ENCODE measurements at places on chromosomes 2 and 18.

DNA sequence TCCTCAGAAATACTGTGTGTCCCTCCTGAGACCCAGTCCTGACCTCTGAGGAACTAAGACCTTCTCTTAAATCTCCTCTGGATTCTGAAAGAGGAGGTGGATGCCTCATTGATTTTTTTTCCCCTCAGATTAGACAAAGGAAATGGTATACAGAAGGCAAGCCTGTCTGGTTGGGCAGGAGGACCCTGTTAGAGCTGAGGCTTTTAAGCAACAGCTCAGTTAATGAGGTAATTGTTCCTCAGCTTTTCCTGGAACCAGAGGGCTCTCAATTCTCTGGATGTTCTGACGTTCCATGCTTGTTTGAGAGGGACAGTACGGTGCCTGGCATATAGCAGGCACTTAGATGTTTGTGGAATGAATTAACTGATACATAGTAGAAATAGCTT is 61.7 kb upstream of the MCFD2 start:
- no peak for DNase-seq

- DNase-seq, result no peak
Observed at GRCh38 chr2:25366629-25367028, 24.9 kb upstream of the DNMT3A start.

DNA sequence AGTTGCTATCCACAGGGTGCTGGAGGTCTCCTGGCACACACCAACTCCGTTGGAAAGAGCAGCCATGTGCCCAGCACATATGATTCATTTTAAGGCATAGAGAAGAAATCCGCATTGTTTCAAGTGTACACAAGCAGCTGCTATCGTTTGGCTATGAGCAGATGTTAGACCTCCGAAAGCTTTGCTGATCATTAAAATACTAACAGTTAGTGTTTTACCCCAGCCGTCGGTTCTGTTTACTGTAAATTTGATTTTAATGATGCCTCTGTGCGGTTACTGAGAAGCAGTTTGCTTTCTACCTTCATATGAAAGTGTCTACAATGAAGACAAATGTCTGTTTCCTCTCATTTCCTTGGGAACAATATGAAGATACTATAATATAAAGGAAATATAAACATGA is 154.9 kb downstream of the PTGR3 start:
- no peak for DNase-seq

GRCh38 chr2:129781749-129782632 is 197.5 kb upstream of the RAB6C start:
- no peak for DNase-seq

DNA sequence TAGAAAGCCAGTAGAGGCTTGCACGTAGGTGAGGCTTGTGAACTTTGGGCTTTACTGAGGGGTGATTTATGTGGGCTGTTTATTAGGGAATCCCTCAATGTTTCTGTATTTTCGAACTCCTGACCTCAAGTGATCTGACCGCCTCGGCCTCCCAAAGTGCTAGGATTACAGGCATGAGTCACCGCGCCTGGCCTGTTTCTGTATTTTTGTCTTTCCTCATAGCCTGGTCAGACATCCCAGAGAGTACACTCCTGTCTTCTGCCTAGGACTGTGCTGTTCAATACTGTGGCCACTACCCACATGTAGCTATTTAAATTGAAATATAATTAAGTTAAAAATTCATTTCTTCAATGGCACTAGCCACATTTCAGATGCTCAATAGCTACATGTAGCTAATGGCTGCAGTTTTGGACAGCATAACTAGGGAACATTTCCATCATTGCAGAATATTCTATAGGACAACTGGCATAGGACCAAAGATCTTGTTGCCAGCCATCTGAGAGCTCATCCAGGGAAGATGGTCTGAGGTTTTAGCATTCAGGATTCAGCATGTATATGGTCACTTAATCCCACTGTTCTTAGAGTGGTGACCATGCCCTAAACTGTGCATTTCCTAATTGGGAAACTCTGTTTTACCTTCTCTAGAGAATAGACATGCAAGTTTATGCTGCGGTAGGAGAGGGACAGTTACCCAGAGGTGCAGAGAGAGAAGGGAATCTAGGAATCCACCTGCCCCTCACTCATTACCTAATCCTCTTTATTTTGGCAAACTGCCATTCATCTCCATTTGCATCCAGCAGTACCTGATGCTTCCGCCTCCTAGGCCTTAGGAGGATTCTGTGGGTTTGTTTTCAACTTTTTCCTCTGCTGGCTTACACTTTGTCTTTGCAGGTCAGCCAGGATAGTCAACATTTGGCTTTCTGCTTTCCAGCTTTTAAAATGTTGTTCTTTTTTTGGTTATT is 64.4 kb downstream of the LCLAT1 start:
- no peak for DNase-seq

- no peak for DNase-seq
Observed at GRCh38 chr2:152555048-152555447, 162.2 kb downstream of the PRPF40A start.

- no peak for DNase-seq
Observed at GRCh38 chr2:20573620-20574422, 77.1 kb downstream of the HS1BP3 start.

GRCh38 chr2:30029804-30030203 is 108.4 kb upstream of the ALK start:
- DNase-seq, result no peak

DNA sequence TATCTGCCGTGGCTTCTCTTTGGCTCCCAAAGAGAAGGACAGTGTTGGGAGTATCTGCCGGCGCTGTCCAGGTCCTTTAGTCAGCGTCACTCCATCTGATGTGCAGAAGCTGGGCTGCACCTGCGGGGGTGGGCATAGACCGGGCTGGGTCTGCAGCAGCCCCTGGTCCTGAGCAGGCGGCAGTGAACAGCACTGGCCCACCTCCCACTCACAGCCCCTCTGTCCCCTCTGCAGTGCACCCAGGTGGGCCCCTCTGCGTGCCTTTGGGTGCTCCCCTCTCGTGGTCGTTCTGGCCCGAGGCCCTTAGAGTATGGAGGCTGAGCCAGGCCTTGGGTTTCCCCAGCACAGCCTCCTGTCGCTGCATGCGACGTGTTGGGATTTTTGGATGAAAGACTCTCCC is 95.7 kb downstream of the USP40 start:
- no peak for DNase-seq

DNA sequence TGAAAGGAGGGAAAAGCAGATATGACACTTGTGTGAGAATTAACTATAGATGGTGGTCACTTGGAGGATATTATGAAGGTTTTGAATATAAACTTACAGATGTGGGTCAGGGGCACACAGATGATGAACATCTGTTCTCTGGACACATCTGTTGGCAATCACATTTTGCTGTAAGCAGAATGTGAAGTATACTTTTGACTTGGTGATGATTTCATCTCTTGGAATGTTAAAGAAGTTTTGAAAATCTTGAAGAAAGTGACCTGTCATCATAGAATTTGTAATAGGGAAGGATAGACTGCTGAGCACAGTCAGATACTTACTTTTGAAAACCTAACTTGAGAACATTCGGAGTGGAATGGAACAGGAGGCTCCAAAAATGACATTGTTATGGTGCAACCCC is 40.2 kb downstream of the PIKFYVE start:
- no peak for DNase-seq

- no peak for DNase-seq
Observed at GRCh38 chr2:131659168-131659572, 131.5 kb downstream of the CCDC74A start.

GRCh38 chr2:33412920-33413319 is 63.5 kb upstream of the RASGRP3 start:
- DNase-seq, result no peak

DNA sequence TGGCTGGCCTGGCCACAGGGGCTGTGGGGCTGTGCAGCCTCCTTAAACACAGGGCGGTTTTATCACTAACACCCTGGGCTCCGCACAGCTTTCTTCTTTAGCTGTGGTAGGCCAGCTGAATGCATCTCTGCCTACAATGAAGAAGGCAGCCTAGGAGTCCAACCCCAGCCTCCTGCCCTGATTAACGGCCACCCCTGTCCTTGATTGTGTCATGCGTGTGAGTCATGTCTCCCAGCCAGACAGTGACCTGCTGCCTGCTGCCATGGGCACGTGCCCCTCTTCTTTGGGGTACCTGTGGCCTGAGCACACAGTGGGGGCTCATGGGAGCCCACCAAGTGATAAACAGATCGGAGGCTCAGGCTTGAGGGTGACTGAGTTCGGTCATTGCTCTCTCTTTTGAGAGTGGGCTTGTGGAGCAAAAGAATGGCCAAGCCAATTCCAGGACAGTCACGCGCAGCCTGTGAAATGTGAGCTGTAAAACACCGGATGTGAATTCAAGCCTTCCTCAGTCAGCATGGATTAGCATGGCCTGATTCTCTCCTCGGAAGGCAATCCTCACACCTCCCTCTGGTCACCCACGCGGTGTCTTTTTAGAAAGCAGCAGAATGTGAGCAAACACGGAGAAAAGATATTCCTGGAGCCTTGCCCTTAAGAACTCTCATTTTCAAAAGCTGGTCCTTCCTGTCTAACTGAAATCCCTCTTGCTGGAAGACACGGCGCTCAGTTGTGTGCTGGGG is 144.1 kb downstream of the CELF4 start:
- DNase-seq, result no peak

GRCh38 chr2:119749477-119750012 is 10.2 kb upstream of the PTPN4 start:
- no peak for DNase-seq

DNA sequence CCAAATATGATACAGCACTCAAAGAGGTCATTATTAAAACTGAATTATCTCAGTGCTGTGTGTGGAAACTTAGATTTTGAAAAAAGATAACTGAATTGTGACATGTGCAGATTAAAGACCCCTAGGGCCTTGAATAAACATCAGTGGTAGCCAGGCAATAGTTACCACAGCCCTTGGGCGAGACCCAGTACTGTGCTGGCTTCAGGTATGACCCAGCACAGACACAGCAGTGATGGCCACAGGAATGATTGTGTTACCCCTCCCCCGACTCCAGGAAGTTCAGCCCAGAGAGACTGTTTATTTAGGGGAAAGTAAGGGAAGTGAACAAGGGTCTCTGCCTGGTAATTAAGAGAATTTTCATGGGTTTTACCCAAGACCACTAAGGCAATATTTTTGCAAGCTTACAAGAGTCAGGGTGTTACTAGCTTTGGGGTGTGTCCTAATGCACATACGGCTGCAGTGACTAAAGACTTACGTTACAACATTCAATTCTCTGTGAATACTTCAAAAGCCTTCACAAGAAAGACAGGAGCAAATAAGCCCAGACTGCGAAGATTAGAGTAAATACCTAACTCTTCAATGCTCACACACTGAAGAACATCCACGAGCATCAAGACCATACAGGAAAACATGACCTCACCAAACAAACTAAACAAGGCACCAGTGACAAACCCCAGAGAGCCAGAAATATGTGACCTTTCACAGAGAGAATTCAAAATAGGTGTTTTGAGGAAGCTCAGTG is 28.2 kb upstream of the ITGAV start:
- DNase-seq, result no peak

DNA sequence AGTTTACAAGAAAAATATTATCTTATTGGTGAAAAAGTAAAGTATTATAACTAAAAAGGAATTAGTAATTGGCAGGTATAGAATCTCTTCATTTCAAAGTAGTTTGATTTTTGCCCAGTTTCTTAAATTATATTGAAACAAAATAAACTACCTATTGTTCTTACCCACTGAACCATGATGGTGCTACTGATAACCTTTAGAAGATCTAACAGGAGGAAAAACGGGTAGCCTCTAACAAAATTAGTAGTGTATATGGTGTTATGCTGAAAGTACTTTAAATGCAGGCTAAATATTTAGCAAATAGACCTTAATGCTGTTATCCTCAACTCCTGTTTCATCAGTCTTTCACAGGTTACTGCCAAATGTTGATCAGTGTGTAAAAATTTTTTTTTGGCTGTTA is 19.1 kb downstream of the MRPS9 start:
- no peak for DNase-seq

- DNase-seq, result no peak
Observed at GRCh38 chr2:53442783-53443182, 324.8 kb upstream of the CHAC2 start.

GRCh38 chr2:53545604-53546003 is 222.0 kb upstream of the CHAC2 start:
- DNase-seq, result no peak

GRCh38 chr2:235860111-235860510 is 308.1 kb downstream of the GBX2 start:
- no peak for DNase-seq

- DNase-seq, result no peak
Observed at GRCh38 chr2:3805201-3805939, 102.0 kb downstream of the DCDC2C start.

GRCh38 chr2:135825550-135826176 is 11.3 kb downstream of the LCT start:
- no peak for DNase-seq
